ENCODE measurements at places on chromosomes 12 and 14.

GRCh38 chr12:63103494-63104131, 47.4 kb downstream of the AVPR1A start:
- DNase-seq: no peak

- DNase-seq: no peak
These were observed 53.5 kb upstream of the LDHB start for GRCh38 chr12:21710958-21711775.

DNA sequence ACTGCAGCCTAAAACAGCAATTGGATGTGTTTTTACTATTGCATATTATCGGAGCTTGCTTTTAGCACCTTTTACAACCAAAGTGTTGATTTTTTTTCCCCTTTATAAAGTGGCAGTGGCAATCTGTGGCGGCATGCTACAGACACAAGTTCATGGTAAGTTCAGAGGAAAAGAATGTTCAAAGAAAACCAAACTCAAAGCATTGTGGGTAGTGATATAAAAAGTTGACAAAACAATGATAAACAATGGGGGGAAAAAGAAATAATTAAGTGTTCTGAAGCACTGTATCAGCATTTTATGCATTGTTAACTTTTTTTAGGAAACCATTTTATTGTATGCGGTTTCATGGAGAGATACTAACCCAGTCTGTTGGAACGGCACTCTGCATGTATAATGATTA, 492.0 kb upstream of the SOX5 start:
- DNase-seq: no peak

- no peak for DNase-seq
These were observed 14.5 kb upstream of the IL22 start for GRCh38 chr12:68267892-68268396.

DNA sequence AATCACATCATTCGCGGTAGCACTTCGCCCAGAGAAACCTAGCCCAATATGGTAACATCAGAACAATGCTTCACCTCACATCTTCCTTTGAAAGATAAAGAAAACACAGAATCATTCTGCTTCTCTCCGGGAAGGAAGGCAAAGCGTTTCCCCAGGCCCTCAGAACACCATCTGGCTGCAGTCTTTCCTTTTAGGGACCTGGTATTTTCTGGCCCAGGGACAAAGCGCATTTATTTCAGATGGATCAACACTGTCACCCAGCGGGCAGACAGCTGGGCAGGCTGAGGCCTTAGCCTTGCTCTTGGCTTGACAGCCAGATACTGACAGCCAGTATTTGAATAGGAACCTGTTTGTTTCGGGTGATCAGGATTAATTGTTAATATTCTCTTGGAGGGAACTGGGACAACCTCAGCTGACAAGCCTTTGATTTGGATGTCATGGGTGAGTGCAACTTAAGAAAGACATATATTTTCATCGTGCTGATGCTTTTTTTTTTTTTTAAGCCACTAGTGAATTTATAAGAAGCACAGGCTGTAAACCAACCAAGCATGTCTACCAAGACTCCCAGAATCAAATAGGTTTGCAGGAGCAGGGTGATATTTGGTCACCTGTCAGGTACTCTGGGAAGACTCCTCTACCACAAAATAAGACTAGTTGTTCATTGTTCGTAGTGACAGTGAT, 118.9 kb downstream of the VEZT start:
- no peak for DNase-seq

- DNase-seq: no peak
These were observed 15.4 kb upstream of the PAWR start for GRCh38 chr12:79706156-79706555.

All from activated CD4-positive, alpha-beta T cell treated with anti-CD3 and anti-CD28 coated beads, Interleukin-2, amount 50 U/mL, for 4 hours (primary cell).